ENCODE measurements at places on chromosomes 12 and 14. TPM values are rescaled to one million over a fixed set of nuclear protein-coding genes. Genes with fewer than 3 reads are reported as not detected.

C12orf54 gene
- not detected for total RNA-seq

KLHDC1 gene
- total RNA-seq, result 1.5 TPM

PLA2G1B gene
- total RNA-seq, result not detected

- no peak for DNase-seq
- peaks cover 25% of the 10 kb centered on the region for H3K4me1 ChIP-seq
- no peak overlapping the region for H3K4me3 ChIP-seq
- H3K36me3 ChIP-seq, result peaks cover 8% of the 10 kb centered on the region
- H3K27ac ChIP-seq, result peak overlapping the region; percentile 65
- H3K27me3 ChIP-seq, result no peaks in the 10 kb centered on the region
These were observed 196.0 kb downstream of the DUSP6 start for GRCh38 chr12:89156340-89156739.

DNA sequence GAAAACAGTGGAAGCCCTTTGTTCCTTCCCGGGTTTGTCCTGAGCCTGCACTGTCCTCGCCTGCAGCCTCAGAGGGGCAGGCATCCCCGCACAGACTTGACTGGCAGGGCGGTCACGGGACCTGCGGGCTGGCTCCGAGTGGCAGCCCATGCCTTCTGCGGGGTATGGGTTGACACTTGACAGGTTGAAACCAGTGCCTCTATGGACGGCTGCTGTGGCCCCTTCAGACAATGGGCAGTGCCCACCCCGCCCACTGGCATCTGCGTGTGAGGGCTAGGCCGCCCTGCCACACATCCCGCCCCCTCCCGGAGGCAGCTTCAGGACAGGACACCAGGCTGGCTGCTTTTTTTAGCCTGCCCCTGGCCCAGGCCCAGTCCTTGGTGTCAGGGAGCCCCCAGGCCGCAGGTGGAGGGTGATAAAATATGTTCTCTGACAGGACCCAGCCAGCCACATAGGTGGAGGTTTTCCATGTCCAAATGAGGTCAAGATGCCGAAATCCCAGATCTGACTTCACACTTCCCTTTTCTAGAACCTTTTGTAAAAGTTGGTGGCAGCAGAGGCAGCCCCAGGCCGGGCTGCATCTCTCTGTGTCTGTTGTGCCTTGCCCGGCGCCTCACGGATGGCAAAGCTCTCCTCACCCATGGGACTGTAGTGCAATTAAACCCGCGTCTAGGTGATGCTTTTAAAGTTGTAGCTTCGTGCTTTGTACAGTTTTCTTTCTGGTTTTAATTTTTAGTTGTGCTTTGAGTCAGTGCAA is 10.0 kb downstream of the ANKRD9 start:
- peaks cover 20% of the 10 kb centered on the region for H3K4me1 ChIP-seq
- H3K27me3 ChIP-seq, result no peaks in the 10 kb centered on the region
- H3K4me3 ChIP-seq, result no peak overlapping the region
- peaks cover 5% of the 10 kb centered on the region for H3K36me3 ChIP-seq
- DNase-seq, result no peak

- no peak overlapping the region for H3K4me3 ChIP-seq
- peaks cover 16% of the 10 kb centered on the region for H3K4me1 ChIP-seq
- H3K27ac ChIP-seq, result peak overlapping the region; percentile 82
- peaks cover 3% of the 10 kb centered on the region for H3K27me3 ChIP-seq
- H3K36me3 ChIP-seq, result peaks cover 21% of the 10 kb centered on the region
- DNase-seq, result peak; percentile 74
These were observed 17.2 kb upstream of the ELK3 start for GRCh38 chr12:96177013-96177412.

DNA sequence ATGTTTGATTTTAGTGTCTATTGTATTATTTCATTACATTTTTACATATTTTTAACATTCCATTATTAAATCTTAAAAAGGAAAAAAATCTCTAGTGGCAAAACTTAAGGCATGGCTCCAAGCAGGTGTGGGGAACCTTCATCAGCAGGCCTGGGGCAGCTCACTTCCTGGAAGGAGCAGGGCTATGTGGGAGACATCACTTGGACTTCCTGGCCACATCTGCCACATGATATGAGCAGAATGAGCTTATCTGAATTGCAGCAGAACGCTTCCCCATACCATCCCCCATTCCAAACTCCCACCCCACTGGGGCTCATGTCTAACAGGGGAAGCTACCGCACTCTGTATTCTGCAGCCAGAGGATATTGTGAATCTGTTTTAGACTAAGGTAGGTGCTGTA is 35.0 kb upstream of the KCNA1 start:
- no peaks in the 10 kb centered on the region for H3K36me3 ChIP-seq
- no peak for DNase-seq

- DNase-seq, result no peak
- H3K36me3 ChIP-seq, result peaks cover 31% of the 10 kb centered on the region
- H3K4me3 ChIP-seq, result no peak overlapping the region
- H3K27me3 ChIP-seq, result no peaks in the 10 kb centered on the region
- H3K27ac ChIP-seq, result no peak overlapping the region
These were observed 2.8 kb downstream of the MED21 start for GRCh38 chr12:27025116-27025515.

DNA sequence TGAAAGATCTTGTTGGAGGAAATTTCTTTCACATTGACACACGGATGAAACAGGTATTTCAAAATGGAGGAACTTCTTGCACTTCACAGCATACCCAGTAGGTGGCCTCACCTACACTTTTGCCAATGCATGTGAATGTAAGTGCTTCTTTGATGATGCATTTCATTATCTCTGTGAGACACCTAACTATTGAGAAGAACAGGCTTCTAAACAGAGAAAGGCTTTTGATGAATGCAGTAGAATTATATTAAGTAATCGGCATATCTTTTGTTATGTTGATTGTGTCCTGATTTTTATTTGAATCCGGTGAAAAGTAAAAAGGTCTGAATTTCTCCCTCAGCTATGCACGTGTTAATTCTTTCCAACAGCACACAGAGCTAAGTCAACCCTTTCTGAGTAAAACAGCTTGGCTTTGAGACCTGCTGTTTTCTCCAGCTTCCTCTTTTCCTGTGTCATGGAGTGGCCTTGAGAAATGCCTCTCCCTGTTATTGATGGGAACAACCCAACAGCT is 399.0 kb downstream of the NAV3 start:
- no peak overlapping the region for H3K27ac ChIP-seq
- no peaks in the 10 kb centered on the region for H3K27me3 ChIP-seq
- H3K36me3 ChIP-seq, result no peaks in the 10 kb centered on the region

DNA sequence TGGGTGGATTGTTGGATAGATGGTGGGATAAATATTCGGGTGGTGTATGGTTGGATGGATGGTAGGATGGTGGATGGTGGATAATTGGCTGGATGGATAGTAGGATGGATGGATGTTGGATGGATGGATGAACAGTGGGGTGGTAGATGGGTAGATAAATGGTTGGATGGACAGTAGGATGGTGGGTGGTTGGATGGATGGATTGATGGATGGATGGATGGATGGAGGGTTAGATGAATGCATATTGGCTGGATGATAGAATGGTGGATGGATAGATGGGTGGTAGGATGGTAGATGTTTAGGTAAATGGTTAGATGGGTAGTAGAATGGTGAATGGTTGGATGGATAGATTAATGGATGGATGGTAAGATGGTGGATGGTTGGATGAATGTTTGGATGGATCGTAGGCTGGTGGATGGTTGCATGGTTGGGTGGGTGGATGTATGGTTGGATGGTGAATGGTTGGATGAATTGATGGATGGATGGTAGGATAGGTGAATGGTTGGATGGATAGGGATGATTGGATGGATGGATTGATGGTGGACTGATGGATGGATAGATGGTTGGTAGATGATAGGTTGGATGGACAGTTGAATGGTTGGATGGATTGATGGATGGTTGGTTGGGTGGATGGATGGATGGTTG is 23.6 kb downstream of the ZBTB42 start:
- peaks cover 16% of the 10 kb centered on the region for H3K4me1 ChIP-seq
- H3K27me3 ChIP-seq, result peaks cover 29% of the 10 kb centered on the region
- no peak overlapping the region for H3K4me3 ChIP-seq
- no peak overlapping the region for H3K27ac ChIP-seq
- no peaks in the 10 kb centered on the region for H3K36me3 ChIP-seq

GRCh38 chr14:57390806-57391516 is 575 bp downstream of the NAA30 start:
- no peaks in the 10 kb centered on the region for H3K27me3 ChIP-seq
- H3K4me1 ChIP-seq, result peaks cover 46% of the 10 kb centered on the region
- H3K4me3 ChIP-seq, result peak overlapping the region; percentile 78

GRCh38 chr12:18629445-18629844 is 108.4 kb downstream of the PLCZ1 start:
- DNase-seq, result no peak
- H3K27ac ChIP-seq, result no peak overlapping the region
- no peaks in the 10 kb centered on the region for H3K27me3 ChIP-seq
- no peak overlapping the region for H3K4me3 ChIP-seq
- H3K36me3 ChIP-seq, result no peaks in the 10 kb centered on the region

- H3K36me3 ChIP-seq, result no peaks in the 10 kb centered on the region
- no peak overlapping the region for H3K4me3 ChIP-seq
- H3K4me1 ChIP-seq, result peaks cover 35% of the 10 kb centered on the region
- DNase-seq, result no peak
- no peak overlapping the region for H3K27ac ChIP-seq
These were observed 345.9 kb downstream of the DPF3 start for GRCh38 chr14:72547999-72548398.

Data from activated CD8-positive, alpha-beta T cell treated with anti-CD3 and anti-CD28 coated beads, Interleukin-2, amount 10 ng/mL, durations not matched to agents 7 days and 5 days (primary cell).